RPMI7951 (cell line): ENCODE measurements at places on chromosomes 12 and 14. TPM values are rescaled to one million over a fixed set of nuclear protein-coding genes. Genes with fewer than 3 reads are reported as not detected.

Gene SMARCC2
- total RNA-seq, result 29.8 and 35.7 TPM in 2 replicates

Gene AICDA
- not detected in 2 replicates for total RNA-seq

Gene DHRS2
- total RNA-seq, result 7.1 and 8.7 TPM in 2 replicates

Gene PSMD9
- total RNA-seq, result 40.4 and 54.3 TPM in 2 replicates

Gene SCN8A
- 0.29 and 0.60 TPM in 2 replicates for total RNA-seq

Gene RTL1
- total RNA-seq, result not detected in 2 replicates
